ENCODE measurements at places on chromosomes 13 and 19. TPM values are rescaled to one million over a fixed set of nuclear protein-coding genes. Genes with fewer than 3 reads are reported as not detected.

Gene NECTIN2
- total RNA-seq: 89.5 TPM

Gene ZNF132
- 5.5 TPM for total RNA-seq

Gene OR7C1
- total RNA-seq: not detected

Gene CABP5
- not detected for total RNA-seq

Gene SRRM5
- 0.27 TPM for total RNA-seq

Gene SUPT5H
- 117 TPM for total RNA-seq

Gene FCER2
- total RNA-seq: not detected

Gene TSHZ3
- total RNA-seq: 4.1 TPM

Gene ZNF790
- total RNA-seq: 7.4 TPM

Gene CYP2A6
- total RNA-seq: not detected

Gene KDM4B
- 23.9 TPM for total RNA-seq
